Natural killer cell (primary cell): ENCODE measurements at places on chromosomes 12 and 14. TPM values are rescaled to one million over a fixed set of nuclear protein-coding genes. Genes with fewer than 3 reads are reported as not detected.

- DNase-seq, result no peak
Measured at GRCh38 chr12:14418451-14418890, 53.0 kb downstream of the ATF7IP start.

GRCh38 chr14:38505221-38505972 is 249.5 kb upstream of the CLEC14A start:
- no peak for DNase-seq

DNA sequence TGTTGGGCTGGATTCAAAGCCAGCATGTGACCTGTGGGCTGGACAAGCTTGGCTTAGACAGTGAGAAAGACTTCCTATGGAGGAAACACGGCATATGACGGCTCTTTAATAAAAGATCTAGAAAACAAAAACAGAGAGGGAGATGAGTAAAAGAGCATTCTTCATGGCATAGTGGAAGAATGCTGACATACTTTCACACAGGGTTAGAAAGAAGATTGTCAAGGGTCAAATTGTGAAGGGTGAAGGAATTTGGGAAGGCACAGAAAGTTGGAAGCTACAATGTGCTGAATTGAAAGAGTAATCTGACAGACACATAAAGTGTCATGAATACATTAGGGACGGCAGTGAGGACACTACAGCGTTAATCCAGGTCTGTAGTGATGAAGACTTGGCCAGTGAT is 63.4 kb downstream of the GALNT4 start:
- no peak for DNase-seq

DNA sequence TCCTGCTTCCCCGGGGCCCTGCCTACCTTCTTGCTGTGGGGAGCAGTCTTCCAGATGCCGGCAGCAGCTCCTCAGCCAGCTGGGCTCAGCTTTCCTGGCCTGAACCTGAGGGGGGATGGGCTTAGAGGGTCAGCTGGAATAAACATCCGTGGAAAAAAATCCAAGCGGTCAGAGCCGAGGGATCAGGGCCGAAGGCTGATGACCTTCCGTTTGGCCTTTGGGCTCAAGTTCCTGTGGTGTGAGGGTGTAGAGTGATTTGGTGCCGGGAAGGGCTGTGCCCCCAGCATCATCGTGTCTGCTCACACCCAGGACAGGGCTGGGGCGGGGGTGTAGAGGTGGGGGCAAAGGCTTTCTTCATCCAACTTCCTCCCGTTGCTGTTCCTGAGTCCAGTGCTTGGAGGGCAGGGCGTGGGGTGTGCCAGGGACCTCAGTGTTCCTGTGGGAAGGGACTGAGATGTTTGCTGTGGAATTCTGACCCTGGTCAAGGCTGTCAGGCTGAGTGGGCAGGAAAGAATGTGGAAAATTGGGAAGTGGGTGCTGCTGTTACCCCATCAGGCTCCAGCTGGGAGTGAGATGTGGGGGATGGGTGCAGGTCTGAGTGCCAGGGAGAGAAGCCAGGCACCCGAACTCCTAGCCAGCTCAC is 2.6 kb downstream of the SMIM41 start:
- no peak for DNase-seq

GRCh38 chr12:6084261-6084968 is 40.1 kb downstream of the VWF start:
- no peak for DNase-seq

DNA sequence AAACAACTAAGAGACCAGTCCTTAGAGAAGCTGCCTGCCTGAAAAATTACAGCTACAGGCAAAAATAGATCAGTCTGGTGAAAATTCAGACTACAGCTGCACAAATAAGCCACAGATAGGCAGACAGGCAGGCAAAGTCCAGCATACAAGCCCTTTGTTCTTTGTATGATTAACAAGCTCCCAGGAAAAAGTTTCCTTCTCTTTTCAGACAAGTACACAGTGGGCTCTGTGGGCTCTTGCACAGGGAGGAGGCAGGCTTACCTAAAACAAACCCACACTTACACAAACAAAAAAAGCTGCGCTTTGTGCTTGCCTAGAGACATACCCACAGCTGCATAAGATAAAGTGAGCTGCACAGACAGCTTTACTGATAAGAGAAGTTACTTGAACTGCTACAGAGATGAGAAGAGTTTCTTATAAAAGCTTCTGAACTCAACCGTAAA is 7.7 kb downstream of the OR6C68 start:
- DNase-seq, result no peak

DNA sequence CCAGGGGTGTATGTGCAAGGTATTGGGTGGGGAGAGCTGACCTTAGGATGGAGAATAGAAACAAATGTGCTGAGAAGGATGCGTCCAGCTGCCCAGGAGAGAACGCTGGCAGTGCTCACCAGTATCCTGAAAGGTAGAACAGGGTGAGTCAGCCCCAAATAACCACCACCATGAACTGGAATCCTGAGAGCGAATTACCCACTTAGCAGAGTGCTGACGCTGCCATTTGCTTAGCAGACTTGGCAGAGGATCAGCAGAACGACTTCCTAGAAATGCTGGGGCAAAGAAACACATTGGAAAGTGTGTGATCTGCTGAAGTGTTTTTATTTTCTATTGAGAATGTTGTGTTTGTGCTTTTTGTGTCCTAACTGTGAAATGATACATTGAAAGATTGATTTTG is 213.6 kb downstream of the ADGRD1 start:
- no peak for DNase-seq

The IL31 gene
- total RNA-seq, result not detected

The HEATR5A gene
- 12.1 TPM for total RNA-seq

DNA sequence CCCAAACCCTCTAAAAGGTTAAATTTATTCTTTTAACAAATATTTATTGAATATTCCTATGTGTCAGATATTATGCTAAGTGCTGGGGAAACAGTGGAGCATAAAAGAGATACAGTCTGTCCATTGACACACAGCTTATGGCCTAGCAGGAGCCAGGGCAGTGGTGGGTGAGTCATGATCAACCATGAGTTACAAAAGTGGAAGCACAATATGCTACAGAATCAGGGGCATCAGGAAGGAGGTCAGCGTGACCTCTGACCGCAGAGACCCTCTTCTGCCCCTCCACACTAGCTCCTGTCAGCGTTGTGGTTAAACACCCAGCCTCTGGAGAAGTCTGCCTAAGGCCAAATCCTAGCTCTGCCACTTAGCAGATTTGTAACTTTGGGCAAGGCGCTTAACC is 4.7 kb upstream of the PPP1R1A start:
- no peak for DNase-seq

DNA sequence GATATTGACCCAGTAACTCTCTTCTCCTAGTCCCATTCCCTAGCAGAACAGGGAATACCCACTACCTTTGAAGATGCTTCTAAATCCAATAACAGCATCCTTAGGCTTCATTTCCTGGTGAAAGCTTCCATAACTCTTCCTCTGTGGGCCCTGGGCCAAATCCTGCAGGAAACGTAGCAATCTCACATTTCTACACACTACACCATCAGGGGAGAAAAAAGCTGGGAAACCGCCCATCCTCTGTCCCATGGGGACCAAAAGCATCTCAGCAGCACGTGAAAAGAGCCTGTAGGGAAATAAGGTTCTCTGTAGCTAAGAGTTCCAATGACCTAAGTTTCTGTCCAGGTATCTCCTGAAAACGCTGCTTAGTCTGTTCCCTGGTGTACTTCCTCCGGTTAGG is 340.2 kb downstream of the DPF3 start:
- no peak for DNase-seq

The SOAT2 gene
- not detected for total RNA-seq

- DNase-seq, result no peak
Measured at GRCh38 chr12:124508381-124509079, 58.9 kb downstream of the NCOR2 start.

- DNase-seq, result no peak
Measured at GRCh38 chr12:63795032-63795687, 15.5 kb downstream of the RXYLT1 start.

GRCh38 chr12:69330475-69331473 is 17.4 kb upstream of the LYZ start:
- peak; percentile 78 for DNase-seq

GRCh38 chr12:51320311-51320694 is 3.7 kb downstream of the BIN2 start:
- DNase-seq, result no peak

DNA sequence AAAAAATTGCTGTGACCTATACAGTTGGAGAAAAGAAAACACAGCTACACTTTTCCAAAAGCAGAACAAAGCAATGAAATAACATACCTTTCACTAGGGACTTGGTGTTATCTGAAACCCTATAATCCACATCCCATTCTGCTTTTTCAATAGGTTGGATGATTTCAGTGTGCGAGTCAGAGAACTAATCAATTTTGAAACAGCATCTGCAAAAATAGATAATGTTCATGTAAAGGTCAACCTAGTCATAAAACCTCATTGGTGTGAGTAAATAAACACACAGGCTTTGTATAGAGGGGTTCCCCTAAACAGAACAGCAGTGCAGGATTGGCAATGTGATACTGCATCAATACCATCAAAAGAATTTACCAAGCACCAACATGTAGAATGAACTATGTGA is 173.0 kb upstream of the G2E3 start:
- no peak for DNase-seq

GRCh38 chr14:31268216-31268615 is 60.6 kb upstream of the HECTD1 start:
- no peak for DNase-seq

DNA sequence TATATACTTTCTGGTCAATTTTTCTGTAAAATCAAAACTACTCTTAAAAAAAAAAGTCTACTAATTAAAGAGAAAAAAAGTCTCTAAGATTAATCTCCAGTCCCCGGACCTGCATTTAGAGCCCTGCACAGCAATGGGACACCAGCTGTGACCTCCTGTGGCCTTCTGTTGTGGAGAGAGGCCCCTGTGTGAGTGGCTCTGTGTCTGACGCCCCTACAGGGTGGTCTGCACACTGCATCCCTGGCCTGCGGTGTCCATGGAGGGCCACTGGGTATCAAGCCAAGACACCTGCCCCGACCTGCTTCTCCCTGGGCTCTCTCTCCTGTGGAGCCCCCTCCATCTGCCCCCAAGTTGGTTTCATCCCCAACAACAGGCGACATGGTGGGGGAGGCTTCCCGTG is 248.0 kb upstream of the DIO3 start:
- no peak for DNase-seq

DNA sequence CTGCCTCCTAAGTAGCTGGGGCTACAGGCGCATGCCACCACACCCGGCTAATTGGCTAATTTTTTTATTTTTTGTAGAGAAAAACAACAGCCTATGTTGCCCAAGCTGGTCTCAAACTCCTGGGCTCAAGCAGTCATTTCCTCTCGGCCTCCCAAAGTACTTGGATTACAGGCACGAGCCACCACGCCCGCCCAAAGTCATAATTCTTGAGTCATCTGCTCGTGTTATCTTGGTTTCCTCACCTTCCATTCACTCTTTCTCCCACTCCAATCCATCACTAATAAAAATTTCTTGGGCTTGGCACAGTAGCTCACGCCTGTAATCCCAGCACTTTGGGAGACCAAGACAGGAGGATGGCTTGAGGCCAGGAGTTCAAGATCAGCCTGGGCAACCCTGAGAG is 32.0 kb downstream of the ITGA7 start:
- no peak for DNase-seq

The SLC7A7 gene
- 4.3 TPM for total RNA-seq

- DNase-seq, result no peak
Measured at GRCh38 chr12:1328391-1328790, 266.0 kb downstream of the FBXL14 start.

The FAM181A gene
- not detected for total RNA-seq

The RFLNA gene
- 0.85 TPM for total RNA-seq
